PC-3 (cell line): ENCODE measurements at places on chromosomes 1 and 21.
A peak's percentile ranks its signal among the peaks of the same experiment; 100 is the strongest.

GRCh38 chr1:226134170-226135058 is 52.1 kb downstream of the ACBD3 start:
- no peak for DNase-seq

GRCh38 chr1:5858246-5858645 is 134.0 kb downstream of the NPHP4 start:
- DNase-seq = no peak

DNA sequence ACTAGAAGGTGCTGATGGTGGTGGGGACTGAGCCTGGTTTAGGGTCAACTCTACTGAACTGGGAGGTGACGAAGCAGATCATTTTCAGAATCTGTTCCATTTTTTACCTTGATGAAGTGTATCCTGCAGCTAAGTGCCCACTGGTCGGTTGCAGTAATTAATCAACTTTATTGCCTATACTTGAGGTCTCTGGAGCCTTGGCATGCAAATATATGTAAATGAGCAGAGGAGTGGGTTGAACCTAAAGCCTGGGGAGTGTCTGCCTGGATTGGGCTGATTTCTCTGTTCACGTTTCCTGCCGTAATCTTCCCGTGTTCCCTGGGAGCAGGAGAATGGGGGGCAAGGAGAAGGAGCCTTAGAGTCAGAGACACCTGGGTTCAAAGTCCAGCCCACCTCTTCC is 286.8 kb downstream of the PTPRU start:
- DNase-seq = no peak

- DNase-seq = no peak
Observed at GRCh38 chr1:228036701-228037231, 30.0 kb downstream of the WNT3A start.

DNA sequence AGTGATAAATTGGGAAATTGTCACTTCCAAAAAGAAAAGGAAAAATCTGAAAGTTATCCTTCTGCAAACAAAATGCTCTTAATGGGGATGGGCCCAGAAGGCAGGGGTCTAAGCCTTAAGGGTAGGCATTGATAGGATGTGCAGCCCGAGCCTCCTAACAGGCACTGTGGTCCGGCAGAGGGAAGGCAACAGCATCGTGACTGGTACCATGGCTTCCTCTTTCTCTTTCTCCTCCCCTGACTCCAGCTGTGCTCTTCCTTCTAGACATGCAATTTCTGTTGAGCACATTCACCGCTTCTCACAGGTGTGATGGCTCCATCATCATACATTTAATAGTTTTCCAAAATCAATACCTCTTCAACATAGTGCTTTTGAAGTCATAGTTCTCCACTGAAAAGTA is 91.5 kb downstream of the SELENOF start:
- DNase-seq = no peak

- peak; percentile 96 for DNase-seq
Observed at GRCh38 chr1:106937104-106937503, 119.4 kb upstream of the PRMT6 start.

- peak; percentile 72 for DNase-seq
Observed at GRCh38 chr1:238898856-238899255, 487.5 kb upstream of the CHRM3 start.

DNA sequence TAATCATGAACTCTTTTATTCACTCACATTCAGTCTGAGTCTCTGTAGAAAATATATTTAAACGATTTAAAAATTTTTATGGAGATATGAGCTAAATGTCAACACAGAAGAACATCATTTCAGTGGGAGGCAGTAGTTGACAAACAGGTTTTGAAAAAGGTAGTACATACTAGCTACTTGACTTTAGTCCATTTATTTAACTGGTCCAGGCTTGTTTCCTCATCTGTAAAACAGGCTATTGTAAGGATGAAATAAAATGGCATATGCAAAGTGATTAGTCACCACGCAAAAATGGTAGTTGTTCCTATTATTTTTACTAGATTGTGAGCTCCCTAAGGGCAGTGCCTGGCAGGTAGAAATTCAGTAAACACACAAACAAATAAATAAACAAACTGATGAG is 75.2 kb downstream of the NTPCR start:
- peak; percentile 87 for DNase-seq

DNA sequence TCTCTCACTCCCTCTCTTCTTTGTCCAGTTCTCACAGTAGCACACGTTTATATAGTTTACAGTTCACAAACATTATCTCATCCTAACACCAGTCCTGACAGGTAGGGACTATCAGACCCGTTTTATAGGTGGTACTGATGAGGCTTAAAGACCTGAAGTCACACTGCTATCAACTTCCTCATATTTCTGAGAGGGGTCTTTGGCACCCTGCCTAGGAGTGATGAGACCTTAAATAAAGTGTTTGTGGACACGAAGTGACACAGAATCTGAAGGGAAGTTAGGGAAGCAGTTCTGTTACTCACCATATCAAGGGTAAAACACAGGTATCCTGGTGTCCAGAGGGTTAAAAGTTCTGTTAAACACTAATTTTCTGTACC is 590 bp upstream of the TACSTD2 start:
- DNase-seq = peak; percentile 29

DNA sequence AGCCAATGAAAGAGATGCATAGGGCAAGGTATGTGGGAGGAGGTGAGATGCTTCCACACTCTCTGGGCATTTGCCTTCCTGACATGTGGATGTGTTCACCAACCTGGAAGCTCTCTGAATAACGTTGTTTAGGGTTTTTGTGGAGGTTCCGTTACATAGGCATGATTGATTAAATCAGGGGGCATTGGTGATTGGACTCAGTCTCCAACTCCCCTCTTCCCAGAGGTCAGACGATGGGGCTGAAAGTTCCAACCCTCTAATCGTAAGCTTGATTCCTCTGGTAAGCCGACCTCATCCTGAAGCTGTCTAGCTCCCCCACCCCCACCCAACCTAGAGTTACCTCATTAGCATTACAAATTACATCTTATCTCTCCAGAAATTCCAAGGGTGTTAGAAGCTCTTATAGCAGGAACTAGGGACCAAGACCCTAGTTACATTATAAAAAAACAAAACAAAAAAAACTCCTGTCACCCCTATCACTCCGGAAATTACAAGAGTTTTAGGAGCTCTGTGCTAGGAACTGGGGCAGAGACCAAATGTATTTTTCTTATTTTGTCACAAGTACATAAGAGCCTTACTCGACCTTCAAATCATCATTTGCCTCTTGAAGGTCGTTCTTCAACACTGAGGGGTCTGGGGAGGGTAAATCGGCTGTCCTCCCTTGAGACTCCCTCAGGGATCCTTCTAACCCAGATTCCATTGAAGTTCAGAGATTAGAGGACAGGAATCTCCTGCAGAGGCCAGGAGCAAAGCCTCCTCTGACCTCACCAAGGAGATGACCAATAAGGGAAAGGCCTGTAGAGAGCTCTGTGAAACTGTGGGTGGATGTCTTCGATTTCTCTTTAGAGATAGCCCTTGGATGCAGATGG is 58.2 kb downstream of the DNTTIP2 start:
- no peak for DNase-seq

- no peak for DNase-seq
Observed at GRCh38 chr1:95578462-95578861, 344.5 kb downstream of the RWDD3 start.

DNA sequence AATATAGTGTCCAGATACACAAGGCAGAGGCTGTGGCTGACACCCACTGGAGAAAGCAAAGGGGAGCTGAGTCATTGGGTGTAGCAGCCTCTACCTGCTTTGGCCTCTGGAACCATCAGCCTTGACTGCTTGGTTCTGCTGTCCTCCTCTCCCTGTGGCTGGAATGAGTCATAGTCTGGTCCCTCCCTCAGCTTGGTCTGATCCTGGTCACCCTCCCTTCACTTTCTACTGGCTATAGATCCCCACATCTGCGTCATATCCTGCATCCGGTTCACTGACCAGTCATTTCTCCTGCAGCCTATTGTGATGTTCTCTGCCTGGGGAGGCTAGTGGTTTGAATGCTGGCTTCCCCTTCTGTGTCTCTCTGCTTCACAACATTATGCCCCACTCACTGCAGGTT is 372.8 kb upstream of the DAB1 start:
- no peak for DNase-seq

DNA sequence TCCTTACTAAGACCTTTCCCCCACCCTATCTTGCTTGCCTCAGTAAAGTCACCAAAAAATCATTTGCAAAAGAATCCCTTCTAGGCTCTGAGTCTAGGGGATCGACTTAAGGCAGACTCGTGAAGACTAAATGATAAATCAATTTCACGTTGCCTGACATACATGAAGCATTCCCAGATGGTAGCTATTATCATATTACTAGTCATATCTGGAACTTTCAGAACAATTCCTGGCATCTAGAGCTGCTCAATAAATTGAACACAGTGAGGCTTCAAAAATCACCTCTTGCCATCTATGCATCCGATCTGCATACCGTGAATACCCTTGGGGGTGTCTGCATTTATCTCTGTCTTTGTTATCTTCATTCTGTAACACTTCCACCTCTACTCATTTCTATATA is 49.6 kb upstream of the DAB1 start:
- DNase-seq = no peak

DNA sequence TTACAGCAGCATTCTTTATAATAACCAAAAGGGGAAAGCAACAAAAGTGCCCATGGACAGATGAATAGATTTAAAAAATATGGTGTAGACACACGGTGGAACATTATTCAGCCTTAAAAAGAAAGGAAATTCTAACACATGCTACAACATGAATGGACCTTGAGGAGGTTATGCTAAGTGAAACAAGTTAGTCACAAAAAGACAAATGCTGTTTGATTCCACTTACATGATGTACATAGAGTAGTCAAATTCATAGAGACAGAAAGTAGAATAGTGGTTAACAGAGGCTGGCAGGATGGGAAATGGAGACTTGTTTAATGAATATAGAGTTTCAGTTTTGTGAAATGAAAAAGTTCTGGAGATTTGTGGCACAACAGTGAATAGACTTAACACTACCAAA is 151.4 kb downstream of the CYYR1 start:
- DNase-seq = no peak

DNA sequence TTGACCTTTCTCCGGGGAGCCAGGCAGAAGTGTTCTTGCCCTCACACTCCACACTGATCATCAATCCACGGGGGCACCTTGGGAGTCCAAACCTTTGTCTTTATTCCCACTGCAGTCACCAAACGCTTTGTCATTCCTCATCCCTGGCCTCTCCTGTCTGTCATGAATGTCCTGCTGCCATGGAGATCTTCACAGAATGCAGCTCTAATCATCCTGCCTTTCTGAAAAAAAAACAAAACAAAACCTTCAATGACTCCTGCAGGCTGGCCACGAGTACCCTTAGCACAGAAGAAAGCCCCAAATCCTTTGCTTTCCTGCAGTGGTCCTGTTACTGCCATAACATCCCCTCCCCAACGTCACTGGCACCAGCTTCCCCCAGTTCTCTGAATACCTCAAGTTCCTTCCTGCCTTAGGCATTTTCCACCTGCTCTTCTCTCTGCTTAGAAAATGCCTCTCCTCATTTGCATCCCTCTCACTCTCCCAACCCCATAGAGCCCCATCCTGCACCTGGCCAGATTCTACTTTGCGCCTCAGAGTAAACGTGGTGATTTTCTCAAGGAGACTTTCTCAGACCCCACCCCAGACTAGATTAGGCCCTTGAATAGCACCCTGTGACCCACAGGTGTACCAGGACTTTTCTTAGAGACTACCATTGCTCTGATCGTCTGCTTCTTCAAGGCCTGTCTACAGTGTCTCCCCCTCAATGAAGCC is 131.2 kb downstream of the AK5 start:
- no peak for DNase-seq

DNA sequence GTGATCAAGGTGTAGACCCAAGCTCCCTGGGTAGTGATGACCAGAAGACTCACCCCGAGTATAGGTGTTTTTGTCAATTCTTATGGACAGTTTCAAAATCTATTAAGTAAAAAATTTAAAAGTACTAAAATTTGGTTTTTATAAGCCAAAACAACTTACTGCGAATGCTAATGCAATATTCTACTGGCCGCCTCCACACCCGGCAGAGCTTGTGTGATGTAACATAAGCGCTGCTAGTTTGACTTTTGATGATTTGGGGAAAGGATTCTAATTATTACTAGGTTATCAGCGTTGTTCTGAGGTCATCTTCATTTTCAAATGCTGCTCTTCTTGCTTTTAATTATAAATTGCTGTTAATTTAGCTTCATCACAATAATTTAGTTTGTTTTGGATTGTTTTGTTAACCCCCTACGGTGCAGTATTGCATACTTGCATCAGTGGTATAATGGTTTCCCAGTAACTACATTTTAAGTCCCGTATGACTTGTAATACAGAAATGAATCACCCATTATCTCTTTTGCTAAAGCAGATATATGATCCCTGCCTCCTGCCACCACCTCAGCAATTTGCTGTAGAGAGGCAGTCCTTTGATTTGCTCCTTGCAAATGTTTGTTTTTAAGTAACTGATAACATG is 178.0 kb downstream of the SDCCAG8 start:
- DNase-seq = no peak

DNA sequence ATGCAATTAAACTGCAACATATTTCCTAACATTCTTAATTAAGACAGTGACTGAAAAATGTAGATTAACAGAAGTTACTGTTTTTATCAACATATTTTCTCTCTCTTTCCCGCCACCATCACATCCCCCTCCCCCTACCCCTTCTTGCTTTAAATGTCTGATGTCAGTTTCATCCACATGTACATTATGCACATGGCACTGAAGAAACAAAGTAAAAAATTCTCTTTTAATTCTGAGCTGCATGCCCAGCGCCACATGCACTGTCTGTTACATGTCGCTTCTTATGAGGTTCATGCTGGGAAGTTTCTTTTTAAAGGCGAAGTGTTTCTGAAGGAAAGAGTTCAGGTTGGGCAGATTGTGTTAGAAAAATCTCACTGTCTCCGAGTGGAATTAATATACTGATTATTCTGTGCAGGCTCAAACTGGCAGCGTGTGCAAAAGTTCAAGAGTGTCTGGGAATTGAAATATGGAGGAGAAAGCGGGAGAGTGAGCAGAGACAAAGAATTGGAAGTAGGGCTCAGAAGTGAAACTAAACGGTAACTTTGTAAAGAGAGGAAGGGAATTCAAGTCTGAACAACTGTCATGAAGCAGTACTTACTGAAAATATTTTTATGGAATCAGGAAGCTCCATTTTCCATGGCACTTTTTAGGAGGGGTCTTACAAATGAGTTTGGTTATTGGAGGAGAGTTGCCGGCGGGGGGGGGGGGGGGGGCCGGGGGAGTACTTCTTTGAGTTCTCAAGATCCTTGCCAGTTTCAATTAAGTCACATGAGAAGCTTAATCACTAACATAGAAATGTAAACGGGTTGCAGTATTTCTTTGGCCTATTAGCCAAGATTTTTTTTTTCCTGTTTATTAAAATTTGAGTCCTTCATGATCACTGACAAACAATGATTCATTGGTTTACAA is 217.6 kb downstream of the SDCCAG8 start:
- no peak for DNase-seq

- DNase-seq = peak; percentile 23
Observed at GRCh38 chr1:3651930-3652547, at the start of gene TP73. TSS of gene TP73 (plus strand) at chr1:3652516. CDS start at chr1:3682366, 29,850 bp downstream.

GRCh38 chr1:29218223-29218622 is 12.5 kb downstream of the MECR start:
- no peak for DNase-seq

DNA sequence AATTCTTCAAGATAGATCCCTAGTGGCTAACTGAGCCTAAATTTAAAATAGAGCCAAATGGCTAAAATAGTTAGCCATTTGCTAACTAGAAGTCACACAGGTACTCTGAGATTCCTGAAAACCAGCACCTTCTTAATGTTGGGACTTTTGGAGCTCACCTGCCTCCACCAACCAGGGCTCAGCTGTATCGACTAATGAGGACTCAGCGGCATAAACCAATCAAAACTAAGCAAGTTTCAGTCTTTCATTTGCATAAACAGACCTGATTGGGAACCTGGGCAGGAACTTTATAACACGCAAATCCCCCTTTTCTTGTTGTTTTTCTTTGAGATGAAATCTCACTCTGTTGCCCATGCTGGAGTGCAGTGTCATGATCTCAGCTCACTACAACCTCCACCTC is 28.5 kb downstream of the TNFRSF9 start:
- DNase-seq = no peak
